Esophagus muscularis mucosa (tissue), 4 donors: ENCODE measurements at places on chromosomes 4 and X. TPM values are rescaled to one million over a fixed set of nuclear protein-coding genes. Genes with fewer than 3 reads are reported as not detected.

DNA sequence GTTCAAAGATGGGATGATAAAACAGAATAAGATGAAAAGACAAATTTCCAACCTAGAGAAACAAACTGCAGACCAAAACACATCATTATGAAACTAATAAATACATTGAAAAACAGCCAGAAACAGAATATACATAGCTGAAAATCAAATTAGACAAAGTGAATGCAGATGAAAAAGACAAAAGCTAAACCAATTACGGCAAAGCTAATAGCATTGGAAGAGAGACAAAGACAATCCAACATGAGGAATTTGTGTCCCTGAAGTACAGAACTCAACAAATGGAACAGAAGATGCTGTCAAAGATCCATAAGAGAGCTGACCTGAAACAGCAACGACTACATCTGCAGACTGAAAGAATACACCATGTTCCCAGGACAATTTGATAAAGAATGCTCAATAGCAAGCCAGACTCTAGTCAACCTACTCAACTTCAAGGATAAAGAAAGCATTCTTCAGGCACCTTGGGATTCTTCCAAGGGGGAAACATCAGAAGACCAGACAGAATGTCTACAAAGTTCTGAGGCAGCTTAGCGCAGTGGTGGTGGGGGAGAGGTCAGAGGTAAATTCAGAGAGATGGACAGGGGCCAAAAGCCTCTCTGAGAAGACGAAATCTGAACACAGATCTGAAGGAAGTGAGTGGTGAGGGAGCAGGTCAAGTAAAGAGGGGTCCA, 27.4 kb upstream of the IRAK1 start:
- peaks cover 100% of the 10 kb centered on the region for H3K4me1 ChIP-seq
- H3K27ac ChIP-seq: peak overlapping the region; percentile 25
- no peaks in the 10 kb centered on the region for H3K36me3 ChIP-seq
- H3K27me3 ChIP-seq: no peaks in the 10 kb centered on the region
- no peak overlapping the region for H3K4me3 ChIP-seq

- no peak overlapping the region for H3K27ac ChIP-seq
- no peaks in the 10 kb centered on the region for H3K27me3 ChIP-seq
- H3K36me3 ChIP-seq: no peaks in the 10 kb centered on the region
- H3K4me3 ChIP-seq: no peak overlapping the region
Measured at GRCh38 chr4:83112231-83112630, 2.3 kb downstream of the PLAC8 start.

DNA sequence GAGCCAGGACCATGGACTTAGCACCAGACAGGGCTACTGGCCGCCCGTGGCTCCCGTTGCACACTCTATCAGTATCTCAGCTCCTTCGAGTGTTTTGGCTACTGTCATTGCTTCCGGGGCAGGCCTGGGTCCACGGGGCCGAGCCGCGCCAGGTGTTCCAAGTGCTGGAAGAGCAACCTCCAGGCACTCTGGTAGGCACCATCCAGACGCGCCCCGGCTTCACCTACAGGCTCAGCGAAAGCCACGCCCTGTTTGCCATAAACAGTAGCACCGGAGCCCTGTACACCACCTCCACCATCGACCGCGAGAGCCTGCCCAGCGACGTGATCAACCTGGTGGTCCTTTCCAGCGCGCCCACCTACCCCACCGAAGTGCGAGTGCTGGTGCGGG, 1.6 kb downstream of the FAT4 start:
- H3K4me3 ChIP-seq: peak overlapping the region; percentile 85
- H3K4me1 ChIP-seq: peaks cover 59% of the 10 kb centered on the region
- no peaks in the 10 kb centered on the region for H3K27me3 ChIP-seq
- DNase-seq: no peak

The CSN1S1 gene
- total RNA-seq: not detected

GRCh38 chr4:15738877-15739276, 36.0 kb downstream of the BST1 start:
- H3K4me3 ChIP-seq: no peak overlapping the region
- no peak overlapping the region for H3K27ac ChIP-seq
- no peaks in the 10 kb centered on the region for H3K4me1 ChIP-seq
- H3K27me3 ChIP-seq: no peaks in the 10 kb centered on the region
- no peak for DNase-seq
- no peaks in the 10 kb centered on the region for H3K36me3 ChIP-seq

The BST1 gene
- total RNA-seq: 4.0 TPM

The VCX gene
- total RNA-seq: not detected

GRCh38 chr4:113682730-113683537, 78.6 kb downstream of the CAMK2D start:
- no peak for DNase-seq
- H3K4me3 ChIP-seq: no peak overlapping the region
- H3K27ac ChIP-seq: no peak overlapping the region

- H3K36me3 ChIP-seq: peaks cover 4% of the 10 kb centered on the region
- no peak for DNase-seq
- H3K27me3 ChIP-seq: no peaks in the 10 kb centered on the region
- H3K27ac ChIP-seq: no peak overlapping the region
- no peaks in the 10 kb centered on the region for H3K4me1 ChIP-seq
Measured at GRCh38 chr4:102684610-102685052, 76.1 kb downstream of the MANBA start.

- no peak for DNase-seq
- no peak overlapping the region for H3K27ac ChIP-seq
- no peaks in the 10 kb centered on the region for H3K4me1 ChIP-seq
- no peaks in the 10 kb centered on the region for H3K27me3 ChIP-seq
- H3K36me3 ChIP-seq: no peaks in the 10 kb centered on the region
- H3K4me3 ChIP-seq: no peak overlapping the region
Measured at GRCh38 chrX:148658115-148658730, 157.8 kb downstream of the AFF2 start.

The UGT2B15 gene
- total RNA-seq: not detected

- H3K36me3 ChIP-seq: no peaks in the 10 kb centered on the region
- DNase-seq: no peak
- H3K27ac ChIP-seq: no peak overlapping the region
- H3K27me3 ChIP-seq: no peaks in the 10 kb centered on the region
- H3K4me3 ChIP-seq: no peak overlapping the region
- H3K4me1 ChIP-seq: no peaks in the 10 kb centered on the region
Measured at GRCh38 chr4:74904509-74905065, 28.3 kb upstream of the PARM1 start.

DNA sequence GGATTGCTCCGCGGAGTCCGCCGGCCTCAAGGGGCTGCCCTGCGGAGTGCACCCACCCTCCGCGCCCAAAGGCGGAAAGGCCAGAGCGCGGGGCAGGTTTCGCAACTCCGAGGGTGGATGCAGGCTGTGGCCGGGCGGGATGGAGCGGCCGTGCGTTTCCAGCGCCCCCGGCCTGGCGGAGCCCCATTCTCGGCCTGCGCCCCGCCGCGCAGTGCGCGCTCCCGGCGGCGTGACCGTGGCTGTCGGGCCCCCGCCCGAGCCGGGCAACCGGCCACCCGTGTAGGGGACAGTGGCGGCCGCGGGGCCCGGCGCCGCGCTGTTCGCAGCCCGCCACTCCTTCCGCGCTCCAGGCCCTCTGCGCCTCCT, 331 bp downstream of the SETD7 start:
- no peaks in the 10 kb centered on the region for H3K36me3 ChIP-seq
- DNase-seq: no peak
- no peaks in the 10 kb centered on the region for H3K27me3 ChIP-seq
- peak overlapping the region; percentile 95 for H3K4me3 ChIP-seq
- peak overlapping the region; percentile 99 for H3K27ac ChIP-seq
- peaks cover 61% of the 10 kb centered on the region for H3K4me1 ChIP-seq

DNA sequence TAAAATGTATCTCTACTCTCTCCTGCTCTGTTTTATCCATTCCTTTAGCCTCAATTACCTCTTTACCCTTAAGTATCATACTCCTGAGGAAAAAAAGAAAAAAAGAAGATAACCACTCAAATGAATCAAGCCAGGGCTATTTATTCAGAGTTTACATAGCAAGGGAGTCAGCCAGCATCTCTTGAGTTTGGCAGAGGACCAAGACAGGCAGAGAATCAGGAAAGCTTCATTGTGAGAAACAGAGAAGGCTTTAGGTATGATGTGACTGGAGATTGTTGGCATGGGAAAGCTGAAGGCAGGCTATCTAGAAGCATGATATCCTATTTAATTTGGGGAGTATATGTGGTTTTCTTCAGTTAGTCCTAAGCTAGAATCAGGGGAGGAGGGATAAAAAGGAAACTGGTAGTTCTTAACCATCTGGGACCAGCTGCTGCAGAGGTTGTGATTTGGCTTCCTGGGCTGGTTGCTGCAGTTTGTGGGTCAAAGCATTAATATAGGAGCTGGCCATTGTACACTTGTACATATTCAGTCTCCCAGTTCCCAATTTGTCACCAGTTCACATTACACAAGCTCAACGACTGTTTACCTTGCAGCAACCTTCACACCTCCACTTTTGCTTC, 11.2 kb downstream of the APELA start:
- no peak for DNase-seq
- no peak overlapping the region for H3K27ac ChIP-seq
- no peaks in the 10 kb centered on the region for H3K27me3 ChIP-seq
- no peaks in the 10 kb centered on the region for H3K4me1 ChIP-seq
- H3K4me3 ChIP-seq: no peak overlapping the region
- H3K36me3 ChIP-seq: no peaks in the 10 kb centered on the region

- DNase-seq: no peak
- no peak overlapping the region for H3K4me3 ChIP-seq
- no peaks in the 10 kb centered on the region for H3K36me3 ChIP-seq
- H3K27me3 ChIP-seq: no peaks in the 10 kb centered on the region
- no peak overlapping the region for H3K27ac ChIP-seq
Measured at GRCh38 chrX:97482666-97483300, 599.1 kb downstream of the RPA4 start.

- H3K4me1 ChIP-seq: no peaks in the 10 kb centered on the region
- DNase-seq: no peak
- H3K27me3 ChIP-seq: no peaks in the 10 kb centered on the region
- no peak overlapping the region for H3K27ac ChIP-seq
Measured at GRCh38 chr4:11131491-11131890, 297.2 kb downstream of the HS3ST1 start.

- no peaks in the 10 kb centered on the region for H3K27me3 ChIP-seq
- H3K4me1 ChIP-seq: no peaks in the 10 kb centered on the region
- no peak overlapping the region for H3K4me3 ChIP-seq
- DNase-seq: no peak
- H3K27ac ChIP-seq: no peak overlapping the region
Measured at GRCh38 chrX:120299928-120300327, 11.3 kb downstream of the TMEM255A start.

GRCh38 chr4:67198727-67199126, 346.6 kb downstream of the CENPC start:
- no peak overlapping the region for H3K27ac ChIP-seq
- H3K4me1 ChIP-seq: no peaks in the 10 kb centered on the region
- no peak overlapping the region for H3K4me3 ChIP-seq
- H3K36me3 ChIP-seq: no peaks in the 10 kb centered on the region
- DNase-seq: no peak

The PAGE2 gene
- total RNA-seq: not detected

The TASL gene
- total RNA-seq: 0.13 TPM
